CD8-positive, alpha-beta memory T cell (primary cell): ENCODE measurements at places on chromosomes 13 and 19.

GRCh38 chr19:23554548-23554947, 132.5 kb downstream of the ZNF675 start:
- no peaks in the 10 kb centered on the region for H3K4me1 ChIP-seq
- DNase-seq = no peak
- no peaks in the 10 kb centered on the region for H3K36me3 ChIP-seq
- H3K27ac ChIP-seq = no peak overlapping the region

DNA sequence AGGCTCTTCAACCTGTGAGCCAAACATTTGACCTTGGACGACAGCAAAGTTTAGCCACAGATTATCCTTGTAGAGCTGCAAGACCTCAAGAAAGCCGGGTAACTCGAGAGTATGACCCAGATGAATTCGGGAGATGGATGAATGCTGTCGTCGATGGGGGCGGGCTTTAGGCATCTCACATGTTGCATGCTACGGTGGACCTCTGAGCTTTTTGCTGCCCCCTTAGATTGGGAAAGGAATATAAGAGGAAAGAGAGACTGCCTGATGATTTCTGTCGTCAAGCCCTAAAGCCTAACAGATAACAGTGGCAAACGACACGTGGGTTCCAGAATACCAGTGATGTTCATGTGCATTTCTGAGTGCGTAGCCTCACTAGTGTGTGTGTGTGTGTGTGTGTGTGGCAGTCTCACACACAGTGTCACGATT, 730 bp upstream of the ABCC4 start:
- DNase-seq = no peak
- H3K27ac ChIP-seq = peak overlapping the region; percentile 12
- H3K36me3 ChIP-seq = no peaks in the 10 kb centered on the region
- H3K27me3 ChIP-seq = no peaks in the 10 kb centered on the region
- H3K4me3 ChIP-seq = peak overlapping the region; percentile 85
- peaks cover 13% of the 10 kb centered on the region for H3K4me1 ChIP-seq

GRCh38 chr13:30033681-30034457, 183.5 kb upstream of the UBL3 start:
- DNase-seq = no peak
- no peak overlapping the region for H3K4me3 ChIP-seq
- no peaks in the 10 kb centered on the region for H3K4me1 ChIP-seq
- no peaks in the 10 kb centered on the region for H3K27me3 ChIP-seq

DNA sequence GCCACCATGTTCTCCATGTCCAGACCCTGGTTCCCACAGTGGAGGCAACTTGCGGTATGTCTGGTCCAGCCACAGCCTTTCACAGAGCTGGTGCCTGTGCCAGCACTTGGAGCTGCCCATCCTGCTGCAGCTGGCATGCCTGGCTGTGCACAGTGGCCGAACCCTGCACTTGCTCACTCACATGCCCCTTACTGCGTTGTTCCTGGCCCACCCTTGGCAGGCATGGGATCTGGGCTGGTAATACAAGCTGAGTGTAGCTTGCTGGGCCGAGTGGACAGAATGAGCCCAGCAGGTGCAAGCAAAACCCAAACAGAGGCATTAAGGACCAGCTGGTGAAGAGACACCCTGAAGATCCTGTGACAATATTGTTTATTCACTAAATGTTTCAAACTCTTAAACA, 583.9 kb upstream of the SLITRK6 start:
- no peaks in the 10 kb centered on the region for H3K4me1 ChIP-seq
- no peaks in the 10 kb centered on the region for H3K27me3 ChIP-seq
- no peak for DNase-seq
- H3K36me3 ChIP-seq = no peaks in the 10 kb centered on the region
- H3K4me3 ChIP-seq = no peak overlapping the region

DNA sequence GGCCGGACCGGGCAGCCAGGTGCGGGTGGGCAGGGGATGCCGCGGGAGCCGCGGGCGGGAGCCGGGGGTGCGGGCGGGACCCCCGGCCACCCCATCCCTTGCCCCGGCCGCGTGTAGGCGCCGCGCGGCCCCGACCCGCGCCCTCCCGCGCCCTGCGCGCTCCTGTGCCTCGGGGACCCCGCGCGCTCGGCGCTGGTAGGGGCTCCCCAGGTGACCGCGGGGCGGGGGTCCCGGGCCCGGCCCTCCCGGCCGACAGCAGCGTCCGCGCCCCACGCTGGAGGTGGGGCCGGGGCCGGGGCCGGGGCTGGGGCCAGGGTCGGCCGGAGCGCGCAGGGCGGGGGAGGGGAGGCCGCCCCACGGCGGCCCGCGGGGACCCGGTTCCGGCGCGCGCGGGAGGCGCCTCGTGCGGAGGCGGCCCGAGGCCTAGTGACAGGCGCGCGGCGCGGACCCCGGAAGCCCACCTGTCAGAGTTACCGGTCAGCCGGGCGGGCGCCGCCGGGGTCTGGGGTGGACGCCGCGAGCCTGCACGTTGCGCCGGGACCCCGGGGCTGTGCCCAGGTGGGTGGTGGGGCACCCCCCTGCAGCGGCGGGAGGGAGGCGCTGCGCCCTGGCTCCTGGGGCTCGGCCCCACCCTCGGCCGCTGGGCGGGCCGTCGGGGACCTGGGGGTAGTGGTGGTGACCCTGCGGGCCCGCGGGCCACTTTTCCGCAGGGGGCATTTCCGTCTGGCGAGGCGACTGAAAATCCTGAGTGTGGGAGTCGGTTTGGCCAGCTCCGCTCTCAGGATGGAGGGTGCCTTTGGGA, 518 bp downstream of the TFDP1 start:
- no peak overlapping the region for H3K27ac ChIP-seq
- peak; percentile 41 for DNase-seq
- H3K36me3 ChIP-seq = no peaks in the 10 kb centered on the region
- H3K4me3 ChIP-seq = peak overlapping the region; percentile 1
- peaks cover 32% of the 10 kb centered on the region for H3K4me1 ChIP-seq
- no peaks in the 10 kb centered on the region for H3K27me3 ChIP-seq

DNA sequence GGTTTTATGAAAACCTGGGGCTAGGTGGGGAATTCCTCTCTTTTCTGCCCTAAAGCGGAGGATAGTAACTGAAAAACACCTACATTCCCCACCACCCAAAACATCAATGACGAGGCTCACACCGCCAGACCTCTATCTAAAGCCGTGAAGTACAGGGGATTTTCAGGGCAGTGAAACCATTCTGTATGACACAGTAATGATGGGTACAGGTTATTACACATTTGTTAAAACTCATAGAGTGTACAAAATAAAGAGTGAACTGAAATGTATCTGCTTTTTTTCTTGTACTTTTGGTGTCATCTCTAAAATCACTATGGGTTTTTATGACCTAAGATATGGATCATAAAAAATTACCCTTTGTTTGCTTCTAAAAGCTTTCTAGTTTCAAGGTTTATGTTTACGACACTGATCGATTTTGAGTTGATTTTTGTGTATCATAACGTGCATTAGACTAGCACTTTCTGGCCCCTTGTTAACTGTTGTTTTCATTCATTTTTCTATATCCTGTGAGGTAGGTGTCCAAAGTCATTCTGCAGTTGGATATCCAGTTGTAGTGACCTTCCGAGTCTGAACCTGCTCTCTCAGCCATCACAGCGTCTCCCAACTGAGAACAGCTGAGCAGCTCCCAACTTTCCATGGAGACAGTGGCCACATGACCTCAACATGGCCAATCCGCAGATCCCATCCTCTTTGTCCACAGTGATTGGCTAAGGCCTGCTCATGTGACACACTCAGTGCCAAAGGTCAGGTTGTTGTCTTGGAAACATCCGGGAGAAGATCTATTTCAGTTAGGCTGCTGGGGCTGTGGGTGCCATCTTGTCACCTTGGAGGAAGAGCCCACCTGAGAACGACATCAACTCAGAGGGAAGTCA, 10.3 kb downstream of the MBD3L2B start:
- H3K4me1 ChIP-seq = peaks cover 33% of the 10 kb centered on the region
- DNase-seq = no peak
- H3K36me3 ChIP-seq = no peaks in the 10 kb centered on the region
- H3K4me3 ChIP-seq = no peak overlapping the region

GRCh38 chr19:46766569-46767317, 20.5 kb upstream of the STRN4 start:
- H3K36me3 ChIP-seq = no peaks in the 10 kb centered on the region
- H3K4me3 ChIP-seq = no peak overlapping the region
- DNase-seq = peak; percentile 75
- no peak overlapping the region for H3K27ac ChIP-seq

DNA sequence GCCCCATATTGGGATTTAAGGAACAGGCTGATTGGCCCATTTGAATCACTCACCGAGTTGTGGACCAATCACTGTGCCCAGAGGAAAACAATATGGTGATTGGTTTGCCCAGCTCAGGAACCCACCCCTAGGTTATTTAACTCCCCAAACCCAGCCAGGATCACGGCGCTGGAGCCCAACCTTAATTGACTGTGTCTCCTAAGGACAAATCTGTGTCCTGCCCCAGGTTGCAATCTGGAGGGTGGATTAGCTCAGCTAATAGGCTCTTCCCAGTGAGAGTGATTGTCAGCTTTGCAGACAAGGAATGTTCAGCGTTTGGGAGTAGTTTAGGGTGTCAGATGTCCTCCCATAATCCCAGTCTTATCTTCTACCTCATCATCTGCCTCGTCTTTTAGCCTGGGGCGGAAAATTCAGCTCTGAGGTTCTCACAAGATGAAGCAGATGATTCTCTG, 3.5 kb upstream of the ZNF358 start:
- H3K36me3 ChIP-seq = no peaks in the 10 kb centered on the region
- H3K4me3 ChIP-seq = no peak overlapping the region
- no peak overlapping the region for H3K27ac ChIP-seq
- H3K4me1 ChIP-seq = peaks cover 5% of the 10 kb centered on the region
